ENCODE measurements at places on chromosomes 2 and 18. TPM values are rescaled to one million over a fixed set of nuclear protein-coding genes. Genes with fewer than 3 reads are reported as not detected.

DNA sequence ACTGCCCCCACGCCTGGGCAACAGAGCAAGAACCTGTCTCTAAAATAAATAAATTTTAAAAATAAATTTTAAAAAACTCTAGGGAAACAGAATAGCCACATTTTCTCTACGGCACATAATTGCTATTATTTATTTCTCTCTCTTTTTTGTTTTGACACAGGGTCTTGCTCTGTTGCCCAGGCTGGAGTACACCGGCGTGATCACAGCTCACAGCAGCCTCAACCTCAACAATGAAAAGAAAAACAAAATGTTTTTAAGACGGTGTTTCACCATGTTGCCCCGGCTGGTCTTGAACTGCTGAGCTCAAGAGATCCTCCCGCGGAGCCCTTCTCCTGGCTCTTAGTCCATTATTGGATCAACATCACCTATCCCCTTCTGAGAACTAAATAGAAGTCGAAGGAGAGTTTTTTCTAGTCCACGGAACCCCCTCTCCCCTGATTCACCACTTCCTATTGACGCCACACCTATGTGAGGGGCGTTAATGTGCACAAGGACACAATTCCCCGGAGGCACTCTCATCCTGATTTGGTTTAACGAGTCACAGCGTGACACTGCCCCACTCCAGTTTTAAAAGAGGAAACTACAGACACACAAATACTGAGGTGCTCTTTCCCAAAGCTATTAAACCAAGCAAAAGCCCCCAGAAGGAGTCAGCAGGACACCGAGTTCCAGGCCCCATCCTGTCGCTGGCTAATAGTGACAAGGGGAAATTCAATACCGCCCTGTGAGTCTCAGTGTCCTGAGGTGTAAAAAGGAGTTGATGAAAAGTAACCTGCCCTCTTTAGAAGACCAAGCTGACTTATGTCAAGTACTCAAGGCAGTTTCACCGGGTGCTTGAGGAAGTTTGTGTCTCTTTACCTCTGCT lies 1.1 kb downstream of the NPC1 start:
- peak; percentile 18 for DNase-seq

- no peak for DNase-seq
Observed at GRCh38 chr18:34385311-34385710, 160.6 kb upstream of the NOL4 start.

- no peak for DNase-seq
Observed at GRCh38 chr2:231905026-231905425, 21.2 kb downstream of the NPPC start.

DNA sequence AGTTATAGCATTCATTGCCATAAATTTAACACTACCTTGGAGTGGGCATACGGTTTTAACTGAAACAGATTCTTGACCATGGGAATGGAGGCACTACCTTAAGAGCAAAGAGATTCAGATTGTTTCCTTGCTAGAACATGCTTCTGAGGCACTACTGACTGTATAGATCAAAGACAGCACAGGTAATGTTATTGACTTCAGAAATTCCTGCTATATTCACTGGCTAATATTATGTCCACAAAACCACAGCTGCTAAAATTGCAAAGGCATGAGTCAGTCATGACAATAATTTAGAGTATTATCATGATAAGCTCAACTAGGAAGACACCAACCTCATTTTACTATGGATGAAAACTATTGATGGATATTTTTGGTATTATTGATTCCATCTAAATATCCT lies 39.4 kb downstream of the SLC8A1 start:
- DNase-seq = no peak

DNA sequence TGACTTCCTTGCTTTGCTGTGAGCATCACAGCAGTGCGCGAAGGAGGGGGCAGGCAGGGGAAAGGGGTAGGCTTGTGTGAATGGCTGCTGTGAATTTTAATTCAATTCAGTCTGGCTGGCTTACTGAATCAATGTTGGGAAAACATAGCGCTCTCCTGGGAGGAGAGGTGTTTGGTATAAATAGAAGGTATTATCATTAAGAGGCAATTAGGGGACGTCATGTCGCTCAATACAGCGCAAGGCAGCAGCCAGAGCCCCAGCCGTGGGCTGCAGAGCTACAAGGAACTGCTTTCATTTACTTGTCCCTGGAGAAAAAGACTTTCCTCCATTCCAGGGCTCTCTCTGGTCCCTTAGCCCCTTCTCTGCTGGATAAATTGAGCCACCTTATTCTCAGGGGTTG lies 181.4 kb upstream of the MSH6 start:
- no peak for DNase-seq

GRCh38 chr2:222708274-222708710 lies 36.8 kb downstream of the MOGAT1 start:
- DNase-seq = peak; percentile 66

DNA sequence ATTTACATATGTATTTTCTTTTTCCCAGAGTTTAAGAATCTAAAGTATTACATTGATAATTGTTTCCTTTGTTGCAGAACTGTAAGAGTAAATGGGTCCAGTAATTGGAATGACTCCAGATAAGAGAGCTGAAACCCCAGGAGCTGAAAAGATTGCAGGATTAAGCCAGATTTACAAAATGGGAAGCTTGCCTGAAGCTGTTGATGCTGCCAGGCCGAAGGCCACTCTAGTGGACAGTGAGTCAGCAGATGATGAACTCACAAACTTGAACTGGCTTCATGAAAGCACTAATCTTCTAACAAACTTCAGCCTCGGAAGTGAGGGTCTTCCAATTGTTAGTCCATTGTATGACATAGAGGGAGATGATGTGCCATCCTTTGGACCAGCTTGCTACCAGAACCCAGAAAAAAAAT lies 183.8 kb upstream of the STON1 start:
- no peak for DNase-seq

- no peak for DNase-seq
Observed at GRCh38 chr2:234272069-234272850, 221.8 kb downstream of the SPP2 start.

GRCh38 chr2:112924821-112925220 lies 13.9 kb downstream of the IL37 start:
- no peak for DNase-seq

GRCh38 chr2:64987001-64987955 lies 1.9 kb upstream of the SLC1A4 start:
- DNase-seq = no peak

DNA sequence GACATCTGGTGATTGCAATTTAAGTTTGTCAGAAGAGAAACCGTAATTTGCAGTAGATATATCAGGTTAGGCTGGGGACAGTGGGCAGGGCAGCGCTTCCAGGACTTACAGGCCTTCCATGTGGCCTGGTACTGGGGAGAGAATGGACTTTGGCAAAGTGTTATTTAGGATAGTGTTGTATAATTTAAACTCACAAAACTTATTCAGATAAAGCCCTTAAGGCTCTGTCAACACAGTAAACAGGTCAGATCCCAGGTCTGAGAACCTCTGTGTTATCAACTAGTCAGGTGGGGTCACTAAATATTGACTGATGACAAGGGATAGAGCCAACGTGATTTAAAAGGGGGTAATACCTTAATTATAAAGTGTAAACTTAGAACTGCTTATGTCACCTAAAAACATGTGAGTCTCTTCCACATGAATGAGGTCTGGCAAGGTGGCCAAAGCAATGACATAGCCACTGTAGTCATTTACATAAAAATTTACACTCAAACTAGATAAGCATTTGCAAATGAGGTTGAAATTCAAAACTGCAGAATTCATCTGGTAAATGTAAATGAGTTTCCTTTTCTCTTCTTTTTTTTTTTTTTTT lies 80.2 kb upstream of the DNMT3A start:
- no peak for DNase-seq

The NPAS2 gene
- not detected for total RNA-seq

The REG3G gene
- total RNA-seq = not detected

The RAB6D gene
- total RNA-seq = not detected

The KLHL41 gene
- total RNA-seq = 0.27 TPM

The CDH19 gene
- not detected for total RNA-seq

All from activated B cell treated with CpG ODN at 0.5 μM for 24 hours (primary cell).